Activated T-helper 1 cell treated with anti-CD3 and anti-CD28 coated beads, Interleukin-12 subunit alpha, Interleukin-12 subunit beta, Interleukin-2, Interleukin-4 antibody, amounts not matched to agents 30 ng/mL and 10 ng/mL and 1 ng/mL, durations not matched to agents 14 hours and 24 hours and 36 hours (primary cell): ENCODE measurements at places on chromosomes 1 and 21. TPM values are rescaled to one million over a fixed set of nuclear protein-coding genes. Genes with fewer than 3 reads are reported as not detected.
A peak's percentile ranks its signal among the peaks of the same experiment; 100 is the strongest.

DNA sequence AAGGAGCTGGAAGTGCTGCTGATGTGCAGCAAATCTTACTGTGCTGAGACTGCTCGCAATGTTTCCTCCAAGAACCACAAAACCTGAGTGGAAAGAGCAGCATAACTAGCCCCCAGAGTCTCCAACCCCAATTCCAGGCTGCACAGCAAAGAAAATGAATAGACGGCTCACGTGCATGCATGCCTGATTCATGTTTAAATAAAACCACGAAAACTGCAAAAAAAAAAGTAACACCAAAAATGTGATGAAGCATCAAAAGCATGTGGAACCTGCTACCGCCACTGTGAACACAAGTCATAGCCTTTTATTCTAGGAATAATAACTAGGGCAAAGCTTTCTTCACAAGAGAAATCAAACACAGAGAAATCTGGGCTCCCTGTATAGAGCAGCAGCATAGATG lies 9.6 kb upstream of the TRNP1 start:
- no peak for DNase-seq

DNA sequence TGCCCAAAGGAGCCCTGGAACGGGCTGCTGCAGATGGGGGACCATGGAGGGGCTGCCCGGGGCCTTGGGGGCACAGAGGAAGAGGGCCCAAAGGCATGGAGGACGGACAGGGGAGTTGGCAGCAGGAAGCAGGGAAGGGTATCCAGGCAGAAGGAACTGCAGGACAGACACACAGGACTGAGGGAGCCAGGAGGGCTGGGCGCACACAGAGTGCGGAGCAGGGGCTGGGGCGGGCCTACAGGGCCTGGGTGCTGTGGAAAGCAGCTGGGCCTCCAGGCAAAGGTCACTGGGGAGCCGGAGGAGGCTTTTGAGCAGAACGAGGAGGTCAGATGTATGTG lies 28.1 kb downstream of the KRTAP10-1 start:
- DNase-seq: no peak

GRCh38 chr1:234897390-234897749 lies 231.3 kb downstream of the TOMM20 start:
- DNase-seq: no peak

DNA sequence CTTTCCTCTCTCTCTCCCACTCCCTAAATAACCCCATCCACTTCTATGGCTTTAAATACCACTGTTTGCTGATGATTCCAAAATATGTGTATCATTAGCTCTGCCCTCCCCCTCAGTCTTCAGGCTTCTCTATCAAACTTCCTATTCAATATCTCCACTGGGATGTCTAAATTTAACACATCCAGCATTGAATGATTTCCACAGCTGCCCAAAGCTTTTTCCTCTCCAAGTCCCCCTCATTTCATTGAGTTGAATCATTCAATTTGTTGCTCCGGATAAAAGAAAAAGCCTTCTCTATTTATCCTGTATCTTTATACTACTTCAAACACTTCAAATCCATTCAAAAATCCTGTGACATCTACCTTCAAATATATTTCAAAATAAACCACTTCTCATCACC lies 225.0 kb downstream of the SEC16B start:
- no peak for DNase-seq

- DNase-seq: no peak
Observed at GRCh38 chr1:21090463-21090862, 86.2 kb downstream of the EIF4G3 start.

DNA sequence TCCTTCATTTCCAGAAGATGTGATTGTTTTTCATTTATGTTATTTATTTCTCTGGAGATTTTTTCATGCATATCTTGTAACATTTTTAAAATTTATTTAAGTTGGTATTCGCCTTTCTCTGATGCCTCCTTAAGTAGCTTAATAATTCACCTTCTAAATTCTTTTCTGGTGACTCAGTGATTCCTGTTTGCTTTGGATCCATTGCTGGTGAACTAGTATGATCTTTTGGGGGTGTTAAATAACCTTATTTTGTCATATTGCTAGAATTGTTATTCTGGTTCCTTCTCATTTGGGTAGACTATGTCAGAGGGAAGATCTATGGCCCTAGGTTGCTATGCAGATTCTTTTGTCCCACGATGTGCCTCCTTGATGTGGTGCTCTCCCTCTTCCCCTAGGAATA lies 1347.2 kb upstream of the B3GALT2 start:
- no peak for DNase-seq

GRCh38 chr1:33842348-33842747 lies 21.5 kb upstream of the HMGB4 start:
- no peak for DNase-seq

DNA sequence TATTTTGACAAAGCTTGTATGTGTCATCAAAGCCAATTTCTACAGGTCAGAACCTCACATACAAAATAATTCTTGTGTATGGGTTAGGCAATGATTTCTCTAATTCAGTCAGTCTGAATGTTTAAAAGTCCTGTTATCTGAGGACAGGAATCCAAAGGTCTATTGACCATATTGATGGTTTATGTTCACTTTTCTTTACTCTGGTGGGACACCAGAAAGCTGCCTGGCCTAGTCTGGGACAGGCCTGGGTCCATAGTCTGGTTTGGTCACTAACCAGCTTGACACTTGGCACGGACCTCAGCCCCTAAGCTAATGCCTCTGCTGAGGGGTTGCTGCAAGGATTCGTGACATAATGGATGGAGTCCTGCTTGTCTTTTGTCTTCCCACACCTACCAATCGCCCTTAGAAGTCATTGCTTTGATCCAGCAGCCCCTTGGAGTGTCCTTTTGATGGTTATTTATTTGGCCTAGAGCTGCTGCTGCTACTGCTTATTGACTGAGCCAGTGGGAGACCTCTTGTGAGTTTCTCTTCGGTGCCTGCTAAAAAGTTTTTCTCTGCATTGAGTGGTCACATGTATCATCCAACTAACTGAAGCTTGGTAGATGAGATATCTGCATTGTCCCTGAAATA lies 15.7 kb downstream of the IFNAR2 start:
- DNase-seq: no peak

DNA sequence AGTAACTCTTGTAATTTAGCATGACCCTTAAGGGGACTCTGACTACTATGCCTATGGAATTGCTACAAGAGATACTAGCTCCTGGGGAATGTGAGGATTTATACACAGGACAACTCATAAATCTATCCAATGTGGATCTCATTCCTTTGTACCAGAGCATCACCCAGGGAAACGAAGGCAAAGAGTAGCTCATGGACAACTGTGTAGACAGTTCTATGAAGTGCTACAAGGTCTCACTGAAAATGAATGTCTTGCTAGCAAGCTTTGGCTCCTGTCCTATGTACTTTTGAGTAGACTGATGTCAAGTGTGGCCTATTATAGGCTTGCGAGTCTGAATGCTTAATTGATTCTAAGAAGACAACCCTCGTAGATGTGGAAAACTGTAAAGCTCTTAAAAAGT lies 93.7 kb downstream of the ZSWIM5 start:
- no peak for DNase-seq

DNA sequence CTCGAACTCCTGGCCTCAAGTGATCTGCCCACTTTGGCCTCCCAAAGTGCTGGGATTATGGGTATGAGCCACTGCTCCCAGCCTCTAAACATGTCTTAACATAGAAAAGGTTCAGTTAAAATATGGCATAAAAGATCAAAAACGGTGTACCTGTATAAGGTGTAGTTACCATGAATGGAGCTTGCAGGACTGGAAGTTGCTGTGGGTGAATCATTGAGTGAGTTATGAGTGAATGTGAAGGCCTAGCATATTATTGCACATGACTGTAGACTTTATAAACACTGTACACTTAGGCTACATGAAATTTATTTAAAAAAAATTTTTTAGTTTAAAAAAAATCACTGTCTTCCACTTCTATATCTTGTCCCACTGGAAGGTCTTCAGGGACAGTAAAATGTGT lies 15.7 kb downstream of the ABCD3 start:
- no peak for DNase-seq

- DNase-seq: no peak
Observed at GRCh38 chr1:19656134-19656779, 8.4 kb upstream of the HTR6 start.

DNA sequence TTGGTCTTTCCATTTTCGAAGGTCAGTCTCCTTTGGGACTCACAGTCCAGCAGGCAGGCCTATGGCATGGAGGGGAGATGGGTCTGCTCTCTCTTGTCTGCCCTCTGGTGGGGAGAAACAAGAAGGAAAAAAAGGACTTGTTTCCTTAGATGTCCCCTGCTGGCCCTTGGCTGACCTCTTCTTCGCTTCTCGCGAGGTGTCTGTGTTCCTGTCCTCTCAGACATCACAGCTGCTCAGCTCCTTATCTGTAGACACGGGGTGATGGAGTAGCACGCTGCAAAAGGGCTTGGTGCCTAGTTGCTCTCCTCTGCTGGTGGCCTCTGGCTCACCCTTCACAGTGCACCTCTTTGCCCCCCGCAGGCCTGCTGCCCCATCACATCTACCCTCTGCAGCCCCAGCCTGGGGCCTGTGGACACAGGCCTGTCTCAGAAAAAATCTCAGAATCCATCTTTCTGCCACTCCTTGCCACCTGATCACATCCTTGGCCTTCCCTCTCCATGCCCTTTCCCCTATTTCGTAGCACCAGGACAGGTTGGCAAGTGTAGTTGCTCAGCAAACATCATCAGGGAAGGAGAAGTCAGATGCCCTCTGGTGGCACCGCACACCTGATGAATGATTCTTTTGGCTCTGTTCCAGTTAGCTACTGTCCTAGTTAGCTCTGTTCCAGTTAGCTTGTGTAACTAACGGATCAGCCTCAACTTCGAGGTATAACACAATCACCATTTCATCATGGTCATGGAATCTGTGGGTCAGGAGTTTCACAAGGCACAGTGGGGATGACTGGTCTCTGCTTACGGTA lies 18.7 kb upstream of the AK2 start:
- peak; percentile 12 for DNase-seq

DNA sequence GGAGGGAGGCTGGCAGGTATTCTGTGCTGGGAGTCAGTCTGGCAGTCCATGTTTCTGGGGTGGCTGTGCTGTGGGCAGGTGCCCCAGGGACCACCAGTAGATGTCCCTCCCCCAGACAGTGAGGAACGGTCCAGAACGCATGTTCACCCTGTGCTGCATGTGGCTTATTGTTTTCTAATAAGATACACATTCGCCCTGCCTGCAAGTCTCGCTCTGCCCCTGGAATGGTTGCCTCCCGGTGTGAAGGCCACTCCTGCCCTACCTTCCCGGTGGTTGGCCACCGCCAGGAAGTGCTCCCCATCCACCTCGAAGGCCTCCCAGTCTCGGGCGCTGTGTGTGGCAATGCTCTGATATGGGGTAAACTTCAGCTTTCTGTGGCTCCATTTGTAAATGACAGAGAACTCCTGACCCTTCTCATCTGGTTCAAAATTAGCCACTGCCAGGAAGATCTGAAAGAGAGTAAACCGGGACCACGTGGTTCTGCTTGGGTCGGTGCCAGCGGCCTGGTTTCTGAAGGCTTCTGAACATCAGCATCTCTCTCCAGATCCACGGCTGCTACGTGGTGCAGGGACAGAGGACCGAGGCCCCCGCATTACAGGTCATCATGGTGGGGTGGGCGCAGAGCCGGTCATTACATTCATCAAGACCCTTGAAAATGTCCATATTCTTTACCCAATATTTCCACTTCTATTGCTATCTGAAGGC lies 14.5 kb downstream of the KRTAP10-1 start:
- no peak for DNase-seq

DNA sequence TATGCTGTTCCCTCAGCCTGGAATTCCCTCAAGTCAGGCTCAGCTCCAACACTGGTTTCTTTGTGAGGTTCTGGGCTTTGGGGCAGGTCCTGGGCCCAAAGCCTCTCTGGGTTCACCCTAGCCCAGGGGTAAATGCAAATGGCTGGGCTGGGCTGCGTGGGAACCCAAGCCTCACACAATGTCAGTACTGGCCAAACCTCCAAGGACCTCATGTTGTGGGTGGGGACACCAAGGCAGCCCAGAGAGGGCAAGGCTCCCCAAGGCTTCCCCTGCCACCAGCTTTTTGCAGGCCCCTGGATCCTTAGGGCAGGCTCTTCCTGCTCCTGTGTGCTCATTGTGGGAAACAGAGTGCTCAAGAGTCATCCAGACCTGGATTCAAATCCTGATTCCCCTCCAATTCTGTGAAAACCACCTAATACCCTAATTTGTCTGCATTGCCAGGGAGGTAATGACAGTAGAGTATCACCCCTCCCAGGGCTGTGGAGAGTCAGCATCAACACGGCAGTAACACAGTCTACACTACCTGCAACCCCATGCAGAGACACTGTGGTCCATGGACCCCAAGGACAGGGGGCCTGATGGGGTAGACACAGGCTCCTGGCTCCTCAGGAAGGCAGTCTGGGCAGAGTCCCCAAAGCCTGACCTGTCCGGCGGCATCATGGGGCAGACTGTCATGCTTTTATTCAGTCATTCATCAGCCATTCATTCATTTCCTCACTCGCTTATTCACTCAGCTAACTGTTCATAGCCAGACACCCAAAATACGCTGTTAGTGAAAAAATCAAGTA lies 85.7 kb downstream of the DMRTB1 start:
- DNase-seq: no peak

DNA sequence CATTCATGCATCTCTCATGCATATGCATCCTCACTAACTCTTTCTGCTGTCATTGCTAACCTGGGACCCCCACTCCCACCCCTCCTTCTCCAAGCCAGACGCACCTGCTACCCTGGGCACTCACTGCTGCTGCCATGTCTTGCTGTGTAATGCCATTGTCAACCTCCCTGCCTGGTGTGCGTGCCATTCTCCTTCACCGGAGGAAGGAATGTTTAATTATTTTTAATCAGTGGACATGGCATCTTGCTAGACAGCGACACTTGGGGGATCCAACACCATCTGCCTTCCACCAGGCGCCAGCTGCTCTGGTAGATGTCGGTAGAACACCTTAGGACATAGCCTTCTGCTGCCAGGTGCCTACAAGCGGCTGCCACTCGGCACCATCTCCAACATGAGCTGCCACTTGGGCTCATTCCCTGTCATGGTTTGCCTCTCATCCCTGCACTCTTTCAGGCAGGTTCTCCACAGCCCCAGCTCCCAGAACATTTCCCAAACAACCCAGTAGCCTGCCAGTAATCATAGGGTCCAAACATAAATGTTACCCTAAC lies 306.9 kb downstream of the TTLL7 start:
- no peak for DNase-seq

GRCh38 chr1:209993061-209993830 lies 55.2 kb downstream of the SYT14 start:
- DNase-seq: no peak

DNA sequence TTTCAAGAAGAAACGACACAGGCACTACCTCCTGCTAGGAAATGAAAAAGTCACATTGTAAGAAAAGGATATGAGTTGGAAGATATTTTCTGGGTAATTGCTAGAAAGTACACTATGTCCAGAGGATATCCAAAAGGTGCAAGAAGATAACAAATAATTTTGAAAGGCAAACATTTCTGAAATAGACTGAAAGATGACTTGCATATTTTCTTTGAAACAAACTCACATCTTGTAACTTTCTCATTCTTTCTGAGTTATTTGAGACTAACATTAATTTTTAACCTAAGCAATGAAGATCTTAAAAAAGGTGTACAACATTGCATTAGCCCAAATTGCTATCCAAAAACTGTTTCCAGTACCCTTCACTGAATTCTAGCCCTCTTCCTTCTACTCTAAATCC lies 79.6 kb upstream of the KCTD3 start:
- DNase-seq: no peak

The TCP10L gene
- 0.59 and 0.93 TPM in 2 replicates for total RNA-seq

The B3GALT5 gene
- not detected in 2 replicates for total RNA-seq

The MYOG gene
- not detected in 2 replicates for total RNA-seq

The SELE gene
- not detected in 2 replicates for total RNA-seq

The RNU1-3 gene
- 2,178 and 3,041 TPM in 2 replicates for total RNA-seq

The MIA3 gene
- 42.7 and 42.8 TPM in 2 replicates for total RNA-seq

The GJA5 gene
- not detected in 2 replicates for total RNA-seq

The RPE65 gene
- total RNA-seq: not detected in 2 replicates

The TDRD5 gene
- total RNA-seq: not detected in 2 replicates

The GPR52 gene
- 3.1 and 3.9 TPM in 2 replicates for total RNA-seq
